ENCODE measurements at places on chromosomes 13 and 19.

GRCh38 chr19:825897-826644 lies 1.6 kb upstream of the AZU1 start:
- no peak for DNase-seq

- DNase-seq, result no peak
Observed at GRCh38 chr13:110135977-110136597, 170.9 kb downstream of the COL4A1 start.

DNA sequence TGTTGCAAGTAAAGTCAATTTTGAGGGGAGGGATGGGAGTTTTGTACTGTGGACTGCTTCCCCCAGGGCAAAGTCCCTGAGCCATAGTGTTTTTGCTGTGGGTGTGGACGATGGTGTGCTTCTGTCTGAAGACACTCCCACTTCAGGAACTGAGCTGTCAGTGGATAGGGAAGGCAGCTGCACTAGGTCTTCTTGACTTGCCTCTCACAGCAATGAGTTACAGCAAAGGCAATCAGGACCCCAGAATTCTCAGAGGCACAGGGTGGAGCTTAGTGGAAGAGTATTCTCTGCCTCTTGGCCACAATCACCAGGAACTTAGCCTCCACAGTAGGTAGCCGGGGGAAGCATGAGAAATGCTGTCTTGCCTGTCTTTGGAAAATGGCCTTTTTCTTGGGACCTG lies 1416.6 kb upstream of the MIR17HG start:
- no peak for DNase-seq

- DNase-seq, result no peak
Observed at GRCh38 chr19:19654441-19654840, 9.0 kb downstream of the ATP13A1 start.

GRCh38 chr13:99173606-99174005 lies 27.0 kb upstream of the UBAC2 start:
- no peak for DNase-seq

GRCh38 chr19:40165362-40165937 lies 25.8 kb upstream of the MAP3K10 start:
- DNase-seq, result peak; percentile 10

DNA sequence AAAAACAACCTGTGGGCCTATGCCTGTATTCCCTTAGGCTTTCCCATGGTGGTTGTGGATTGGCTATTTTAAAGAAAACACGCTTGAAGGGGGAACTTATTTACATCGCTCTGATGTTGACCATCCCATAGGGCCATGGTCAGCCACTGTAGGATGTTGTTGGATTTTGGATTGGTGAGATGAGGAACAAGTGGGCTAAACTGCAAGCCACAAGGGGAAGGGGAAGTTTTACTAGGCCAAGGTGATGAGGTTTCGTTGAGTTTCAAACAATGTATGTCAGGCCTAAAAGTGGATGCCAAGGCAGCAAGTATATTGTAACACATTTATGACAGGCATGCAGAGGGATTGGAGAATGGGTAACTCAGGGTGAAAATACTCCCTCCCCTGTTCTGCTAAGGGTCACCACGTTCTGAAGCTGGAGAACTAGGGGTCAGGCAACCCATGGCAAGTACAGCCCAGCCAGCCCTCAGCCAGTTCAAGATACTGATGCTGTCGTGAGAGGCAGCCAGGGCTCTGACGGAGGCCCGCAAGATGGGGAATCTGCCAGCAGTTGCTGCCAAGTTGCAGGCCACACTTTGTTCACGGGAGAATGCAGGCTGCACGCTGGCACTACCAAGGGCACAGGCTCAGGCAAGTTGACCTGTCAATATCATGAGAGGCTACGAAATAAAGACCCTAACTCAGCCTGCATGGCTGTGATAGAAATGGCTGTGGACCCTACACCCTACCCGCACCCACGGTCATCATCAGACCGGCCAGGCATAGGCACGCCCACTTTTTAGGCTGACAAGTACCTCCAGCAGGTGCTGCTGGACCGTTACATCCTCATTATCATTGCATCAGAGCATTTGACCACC lies 11.1 kb downstream of the IRGC start:
- DNase-seq, result no peak

GRCh38 chr13:88592105-88592504 lies 920.9 kb downstream of the SLITRK5 start:
- no peak for DNase-seq

DNA sequence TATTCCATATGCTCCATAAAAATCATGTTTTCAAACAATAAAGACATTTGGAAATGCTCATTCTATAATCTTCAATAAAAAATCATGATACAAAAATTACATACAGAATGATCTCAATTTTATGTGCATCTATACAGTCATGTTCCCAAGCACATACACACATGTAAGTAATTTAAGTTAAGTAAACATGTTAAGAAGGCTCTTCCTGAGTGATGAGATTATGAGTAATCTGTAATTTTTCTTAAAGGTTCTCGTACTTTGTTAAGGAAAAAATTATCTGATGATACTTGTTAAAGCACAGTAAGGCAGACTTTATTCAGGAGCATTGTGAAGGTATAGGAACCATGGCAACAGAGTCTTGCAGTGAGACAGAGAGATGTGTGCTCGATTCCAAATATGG lies 30.0 kb upstream of the DLEU7 start:
- no peak for DNase-seq

- DNase-seq, result peak; percentile 55
Observed at GRCh38 chr19:7869910-7870511, 4.2 kb downstream of the PRR36 start.

DNA sequence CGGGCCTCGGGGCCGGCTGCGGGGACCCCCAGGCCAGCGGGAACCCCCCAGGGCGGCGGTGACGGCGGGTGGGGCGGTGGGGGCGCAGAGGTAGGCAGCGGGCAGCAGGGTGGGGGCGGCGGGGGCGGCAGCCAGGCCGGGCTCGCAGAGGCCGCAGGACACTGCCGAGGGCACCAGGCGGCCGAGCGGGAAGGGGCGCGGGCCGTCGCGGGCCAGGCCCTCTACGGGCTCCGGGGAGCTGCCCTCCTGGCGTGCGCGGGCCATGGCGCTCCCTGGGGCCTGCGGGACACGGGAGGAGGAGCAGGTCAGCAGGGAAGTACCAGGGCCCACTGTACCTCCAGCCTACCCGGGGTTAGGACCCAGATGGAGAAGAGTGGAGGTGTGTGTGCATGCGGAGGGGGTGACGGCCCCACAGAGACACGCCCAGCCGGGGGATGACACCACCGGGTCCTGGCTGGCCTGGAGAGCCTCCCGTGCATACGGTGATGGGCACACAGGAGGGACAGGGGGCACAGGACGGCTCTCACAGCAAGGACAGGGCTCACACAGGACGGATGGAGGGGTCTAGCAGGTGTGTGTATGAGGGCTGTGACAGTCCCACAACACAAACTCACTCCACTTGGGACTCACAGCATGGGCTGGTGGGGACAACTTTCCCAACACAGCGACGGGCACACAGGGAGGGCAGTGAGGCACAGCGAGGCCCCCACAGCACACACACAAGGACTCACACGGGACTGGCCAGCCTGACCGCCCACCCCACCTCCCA lies 2.6 kb downstream of the BBC3 start:
- DNase-seq, result peak; percentile 40

GRCh38 chr13:111270126-111270525 lies 50.3 kb upstream of the TEX29 start:
- DNase-seq, result no peak

DNA sequence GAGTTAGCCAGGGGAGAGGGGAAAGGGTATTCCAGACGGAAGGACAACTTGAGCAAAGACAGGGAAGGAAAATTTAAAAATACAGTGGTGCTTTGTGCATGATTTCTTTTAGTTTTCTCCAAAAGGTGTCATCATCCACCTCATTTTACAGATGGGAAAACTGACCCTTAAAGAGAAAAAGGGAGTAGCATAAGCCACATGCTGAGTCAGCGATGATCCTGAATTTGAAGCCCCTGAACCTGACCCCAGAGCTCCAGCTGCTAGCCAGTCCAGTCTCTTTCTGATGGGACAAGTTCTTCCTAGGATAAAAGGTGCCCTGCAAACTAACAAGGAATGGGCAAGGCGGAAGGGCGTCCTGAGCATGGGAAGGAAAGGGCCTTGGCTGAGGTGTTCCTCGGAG lies 10.3 kb downstream of the CABP5 start:
- no peak for DNase-seq

GRCh38 chr19:32404933-32405430 lies 588 bp upstream of the DPY19L3 start:
- DNase-seq, result no peak

DNA sequence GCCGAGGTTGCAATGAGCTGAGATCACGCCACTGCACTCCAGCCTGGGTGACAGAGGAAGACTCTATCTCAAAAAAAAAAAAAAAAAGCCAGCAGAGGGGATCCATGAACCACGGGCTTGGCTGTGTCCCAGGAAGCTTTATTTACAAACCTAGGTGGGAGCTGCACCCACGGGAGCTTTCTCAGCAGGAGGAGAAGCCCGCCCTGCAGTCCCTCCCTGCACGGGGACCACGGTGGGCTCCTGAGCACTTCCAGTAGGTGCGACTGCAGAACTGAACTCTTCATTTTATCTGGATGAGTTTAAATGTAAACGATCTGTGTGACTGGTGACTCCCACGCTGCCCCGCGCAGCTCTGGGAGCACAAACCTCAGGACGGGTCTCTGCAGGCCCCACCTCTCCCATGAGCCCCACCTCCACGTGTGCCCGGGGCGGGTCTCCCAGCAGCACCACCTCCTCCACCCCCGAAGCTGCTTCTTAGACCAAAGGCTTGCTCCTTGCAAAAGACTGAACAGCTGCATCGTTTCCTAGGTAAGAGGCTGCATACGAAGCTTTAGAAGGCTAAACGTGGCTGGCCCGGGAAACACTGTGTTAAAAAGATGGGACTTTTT lies 66.4 kb downstream of the SPACA7 start:
- DNase-seq, result peak; percentile 49

- DNase-seq, result peak; percentile 63
Observed at GRCh38 chr19:48403606-48404005, 10.1 kb downstream of the GRIN2D start.

DNA sequence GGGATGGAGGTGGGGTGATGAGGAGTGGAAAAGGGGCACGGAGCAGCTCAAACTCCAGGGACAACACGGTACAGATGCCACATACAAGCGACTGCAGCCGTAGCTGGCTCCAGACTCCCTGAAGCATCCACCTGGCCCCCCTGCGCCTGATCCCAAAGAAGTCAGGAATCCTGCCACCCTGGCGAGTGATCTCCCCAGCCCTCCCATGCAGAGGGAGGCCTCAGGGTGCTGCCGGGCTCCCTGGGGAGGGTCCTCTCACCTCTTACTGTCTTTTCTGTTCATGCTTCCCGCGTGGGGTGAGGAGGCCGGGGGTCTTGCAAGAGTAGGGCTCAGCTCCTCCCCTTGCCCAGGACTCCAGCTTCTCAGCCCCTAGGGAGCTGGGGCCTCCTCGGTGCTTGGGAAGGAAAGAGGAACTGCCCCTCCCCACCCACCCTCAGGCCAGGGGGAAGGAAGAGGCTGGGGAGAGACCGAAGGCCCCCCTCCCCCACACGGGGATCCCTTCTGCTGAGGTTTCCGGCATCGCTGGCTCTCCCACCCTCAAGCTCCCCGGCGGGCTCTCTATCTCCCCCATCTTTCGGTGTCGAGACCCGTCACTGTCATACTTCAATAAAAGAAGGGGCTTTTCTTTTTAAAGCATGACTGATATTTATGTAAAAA lies at the start of gene RASGRP4:
Gene RASGRP4, minus strand, starts transcription at position 410 of the 657 bp plus-strand sequence. Its CDS starts 128 bp downstream, at position 282.
- no peak for DNase-seq

- peak; percentile 74 for DNase-seq
Observed at GRCh38 chr13:42990291-42991232, 1.5 kb downstream of the EPSTI1 start.

DNA sequence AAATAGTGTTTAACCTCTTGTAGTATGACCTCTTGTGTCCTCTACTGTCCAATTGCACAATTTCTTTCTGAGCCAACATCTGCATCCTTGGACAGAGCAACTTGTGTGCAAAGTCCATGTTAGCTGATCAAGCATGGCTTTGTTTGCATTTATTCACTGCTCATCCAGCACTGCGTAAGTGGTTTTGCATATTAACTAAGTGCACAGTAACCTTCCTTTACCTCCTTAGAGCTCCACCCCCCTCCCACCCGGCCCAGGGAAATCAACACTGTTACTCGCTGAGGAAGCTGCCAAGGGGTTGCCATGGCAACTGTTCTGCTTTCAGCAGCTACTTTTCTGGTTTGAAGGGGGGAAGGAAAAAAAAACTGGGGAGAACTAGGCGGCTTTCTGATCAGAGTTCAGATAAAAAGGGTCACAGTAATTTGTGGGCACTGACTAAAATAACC lies 153.5 kb upstream of the KLF12 start:
- DNase-seq, result peak; percentile 90

GRCh38 chr19:45952686-45953505 lies 20.8 kb downstream of the NOVA2 start:
- peak; percentile 18 for DNase-seq

DNA sequence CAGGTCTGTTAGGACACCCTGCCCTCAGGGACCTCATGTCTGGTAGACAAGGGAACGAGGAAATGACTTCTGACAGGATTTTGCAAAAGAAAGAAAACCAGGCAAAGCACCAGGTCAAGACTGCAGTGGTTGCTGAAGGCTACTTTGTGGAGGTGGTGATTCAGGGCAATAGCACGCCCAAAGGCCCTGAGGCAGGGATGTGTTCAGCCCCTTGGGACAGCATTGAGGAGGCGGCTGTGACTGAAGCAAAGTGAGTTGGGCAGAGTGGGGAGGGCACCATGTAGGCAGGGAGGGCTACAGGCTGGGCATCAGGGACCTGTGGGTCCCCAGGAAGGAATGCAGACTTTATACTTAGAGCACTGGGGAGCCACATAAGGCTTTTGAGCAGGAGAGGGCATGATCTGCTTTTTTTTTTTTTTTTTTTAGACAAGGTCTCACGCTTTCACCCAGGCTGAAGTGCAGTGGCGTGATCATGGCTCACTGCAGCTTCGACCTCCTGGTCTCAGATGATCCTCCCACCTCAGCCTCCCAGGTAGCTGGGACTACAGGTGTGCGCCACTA lies 10.8 kb upstream of the HOMER3 start:
- DNase-seq, result no peak

DNA sequence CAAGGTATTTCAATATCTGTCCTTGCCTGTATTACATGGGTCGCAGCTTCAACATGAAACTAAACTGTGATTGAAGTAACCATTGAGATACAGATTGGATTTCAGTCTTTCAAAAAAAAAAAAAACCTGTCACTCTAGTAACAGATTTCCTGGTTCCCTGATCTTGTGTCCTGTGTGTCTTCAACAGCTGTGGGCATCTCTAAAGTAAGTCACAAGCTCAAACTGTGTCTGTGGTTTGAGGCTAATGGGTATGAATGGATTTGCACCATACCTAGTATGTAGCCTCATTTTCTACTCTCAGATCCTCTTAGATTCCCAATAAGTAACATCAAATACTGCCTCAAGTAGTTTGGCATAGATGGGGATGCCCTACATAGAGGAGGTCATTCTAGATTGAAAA lies 300.1 kb downstream of the COG6 start:
- no peak for DNase-seq

All from NCI-H1417 (cell line).